ENCODE measurements at places on chromosomes 6 and 20.
A peak's percentile ranks its signal among the peaks of the same experiment; 100 is the strongest.

- no peak for DNase-seq
Observed at GRCh38 chr6:21279619-21280018, 313.9 kb upstream of the SOX4 start.

DNA sequence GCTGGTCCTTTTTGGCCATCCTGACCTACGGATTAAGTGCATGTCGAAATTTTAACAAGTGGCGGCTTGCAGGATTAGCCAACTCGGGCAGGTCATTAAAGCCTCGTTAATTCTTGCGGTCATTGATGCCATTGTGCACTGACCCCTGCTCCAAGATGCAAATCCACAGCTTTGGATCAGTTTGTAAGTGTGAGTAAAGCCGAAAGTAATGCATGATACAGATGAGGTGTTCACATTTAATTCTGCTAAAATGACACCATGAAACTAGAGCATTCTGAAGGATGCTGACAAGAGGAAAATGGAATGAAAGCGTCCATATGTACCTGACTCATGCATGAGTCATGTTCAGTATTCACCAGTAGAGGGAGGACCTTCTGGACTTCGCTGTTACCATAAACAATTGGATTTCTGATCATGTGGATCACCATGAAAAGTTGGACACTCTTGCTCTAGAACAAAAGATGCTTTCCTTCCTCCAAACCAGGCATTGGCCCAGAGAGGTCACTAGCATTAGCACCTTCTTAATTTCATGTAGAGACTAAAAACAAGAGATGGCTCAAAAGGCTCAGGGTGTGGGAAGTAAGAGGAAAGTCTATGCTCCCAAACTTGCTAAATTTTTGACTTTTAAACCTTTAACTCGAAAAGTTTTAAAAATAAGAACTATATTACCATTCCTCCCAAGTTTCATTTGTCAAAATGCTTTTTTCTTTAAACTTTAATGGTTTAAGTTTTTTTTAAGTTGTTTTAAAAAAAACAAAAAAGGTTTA is 48.0 kb downstream of the MUC22 start:
- no peak for DNase-seq

DNA sequence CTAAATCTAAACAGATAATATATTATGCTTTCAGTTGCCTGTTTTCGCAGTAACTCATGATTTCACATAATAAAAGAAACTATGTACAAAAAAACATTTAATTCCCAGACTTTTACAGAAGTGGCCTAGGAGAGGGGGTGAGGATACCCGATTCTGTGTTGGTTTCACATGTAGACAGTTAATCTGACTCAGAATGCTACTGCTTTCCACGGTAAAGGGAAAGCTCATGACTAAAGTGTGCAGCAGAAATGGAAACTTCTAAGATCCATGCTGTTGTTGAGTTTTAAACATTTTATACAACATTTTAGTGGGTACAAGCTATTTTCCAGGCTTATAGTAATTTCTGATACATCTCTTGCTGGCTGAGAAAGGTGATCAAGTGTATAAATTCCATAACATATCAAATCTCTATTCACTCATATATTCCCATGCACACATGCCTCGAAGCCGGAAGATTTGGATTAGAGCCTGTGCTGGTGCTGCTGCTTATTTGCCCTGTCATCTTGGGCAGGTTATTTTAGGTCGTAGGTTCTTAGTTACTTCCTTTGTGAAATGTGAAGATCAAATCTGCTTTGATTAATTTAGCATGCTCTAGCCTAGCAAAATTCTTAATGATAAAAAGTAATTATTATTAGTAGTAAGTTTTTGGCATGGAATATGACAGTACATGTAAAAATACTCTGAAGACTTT is 896.7 kb upstream of the MAP3K7 start:
- DNase-seq = no peak

- no peak for DNase-seq
Observed at GRCh38 chr6:170177772-170178560, 112.9 kb downstream of the DLL1 start.

DNA sequence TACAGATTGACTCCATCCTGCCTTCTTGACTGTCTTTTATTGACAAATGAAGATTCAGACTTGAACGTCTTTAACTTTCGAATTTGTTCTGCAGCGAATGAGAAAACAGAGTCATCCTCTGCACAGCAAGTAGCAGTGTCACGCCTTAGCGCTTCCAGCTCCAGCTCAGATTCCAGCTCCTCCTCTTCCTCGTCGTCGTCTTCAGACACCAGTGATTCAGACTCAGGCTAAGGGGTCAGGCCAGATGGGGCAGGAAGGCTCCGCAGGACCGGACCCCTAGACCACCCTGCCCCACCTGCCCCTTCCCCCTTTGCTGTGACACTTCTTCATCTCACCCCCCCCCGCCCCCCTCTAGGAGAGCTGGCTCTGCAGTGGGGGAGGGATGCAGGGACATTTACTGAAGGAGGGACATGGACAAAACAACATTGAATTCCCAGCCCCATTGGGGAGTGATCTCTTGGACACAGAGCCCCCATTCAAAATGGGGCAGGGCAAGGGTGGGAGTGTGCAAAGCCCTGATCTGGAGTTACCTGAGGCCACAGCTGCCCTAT is 12.2 kb downstream of the BRD2 start:
- DNase-seq = no peak

DNA sequence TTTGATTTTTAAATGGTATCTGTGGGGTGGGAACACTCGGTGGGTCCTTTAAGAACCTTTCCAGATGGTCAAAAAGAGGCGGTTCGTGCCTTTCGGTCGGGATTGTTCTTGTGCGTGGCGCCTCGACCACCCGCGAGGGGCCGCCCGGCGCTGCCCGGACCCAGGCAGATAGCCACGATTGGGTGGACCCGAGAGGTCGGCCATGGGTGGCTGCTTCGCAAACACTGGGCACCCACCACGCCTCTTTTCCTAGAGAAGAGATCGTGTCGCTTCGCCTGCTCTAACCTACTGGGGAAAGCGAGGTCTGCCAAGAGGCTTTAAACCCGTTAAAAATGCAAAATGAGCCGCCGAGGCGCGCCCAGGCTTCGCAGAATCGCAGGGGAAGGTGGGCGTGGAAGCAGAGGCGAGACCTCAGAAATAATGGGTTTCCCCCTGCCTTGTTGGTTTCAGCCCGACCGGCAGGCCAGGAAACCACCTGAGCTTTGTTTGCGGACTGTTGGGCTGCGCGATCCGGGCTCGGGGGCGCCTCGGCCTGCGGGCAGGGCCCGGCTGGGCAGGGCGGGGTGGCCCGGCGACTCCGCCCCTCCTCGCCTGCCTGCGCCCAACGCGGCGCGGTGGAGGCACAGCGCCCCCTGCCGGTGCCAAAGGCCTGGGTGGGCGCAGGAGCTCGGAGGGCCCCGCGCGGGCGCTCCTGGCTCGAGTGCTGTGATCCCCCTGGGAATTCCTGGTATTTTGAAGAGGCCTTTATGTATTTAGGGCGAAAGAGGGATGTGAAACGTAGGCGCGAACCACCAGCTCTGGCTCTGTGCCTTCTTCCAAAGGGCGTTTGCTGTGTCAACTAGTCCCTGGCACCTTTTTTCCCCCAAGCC is 1.6 kb downstream of the MARCKS start:
- DNase-seq = peak; percentile 46

GRCh38 chr20:42340368-42340767 is 722.2 kb upstream of the CHD6 start:
- DNase-seq = no peak

DNA sequence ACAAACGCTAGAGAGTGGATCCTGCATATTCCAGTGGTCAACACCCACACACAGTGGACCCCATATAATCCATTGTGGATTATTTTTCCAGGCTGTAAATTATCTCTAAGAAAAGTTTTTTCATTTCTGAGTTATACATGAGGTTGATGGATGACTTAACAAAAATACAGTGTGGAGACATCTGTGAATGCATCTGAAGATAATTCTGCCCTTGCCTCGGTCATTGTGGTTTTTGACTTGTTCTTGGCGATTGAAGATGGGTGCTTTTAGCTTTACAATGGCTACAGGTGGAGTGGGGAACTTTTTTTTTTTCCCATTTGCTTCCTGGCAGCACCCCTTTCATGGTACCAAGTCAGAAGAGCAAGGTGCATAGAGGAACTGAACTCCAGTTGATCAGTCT is 242.7 kb downstream of the MYLK4 start:
- DNase-seq = no peak

DNA sequence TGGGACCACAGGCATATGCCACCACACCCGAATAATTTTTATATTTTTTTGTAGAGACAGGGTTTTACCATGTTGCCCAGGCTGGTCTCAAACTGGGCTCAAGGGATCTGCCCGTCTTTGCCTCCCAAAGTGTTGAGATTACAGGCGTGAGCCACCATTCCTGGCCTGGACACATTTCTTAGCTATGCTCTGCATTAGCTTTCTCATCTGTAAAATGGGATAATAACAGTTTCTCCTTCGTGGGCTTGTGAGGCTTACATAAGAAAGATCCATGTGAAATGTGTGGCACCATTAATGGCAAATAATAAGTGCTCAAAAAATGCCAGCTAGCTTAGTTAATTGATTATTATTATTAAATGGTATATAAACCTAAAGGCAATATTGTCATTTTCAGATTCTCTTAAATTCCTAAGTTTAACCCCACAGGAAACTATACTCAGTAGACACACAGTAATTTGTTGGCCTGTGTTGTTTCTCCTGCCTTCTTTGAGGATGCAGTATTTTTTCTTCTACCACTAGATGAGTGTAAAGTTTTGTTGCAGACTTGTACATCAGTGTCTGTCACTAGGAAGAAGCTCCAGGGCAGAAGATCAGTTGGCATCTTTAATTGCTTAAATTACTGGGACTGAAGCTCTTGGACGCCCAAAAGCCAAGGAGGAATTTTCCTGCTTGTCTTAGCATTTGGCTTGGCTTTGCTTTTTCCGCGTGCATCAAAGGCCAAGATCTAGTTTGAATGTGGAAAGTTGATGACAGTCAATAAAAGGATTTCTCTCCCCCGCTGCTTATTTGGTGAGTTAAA is 162.3 kb upstream of the ZNF217 start:
- no peak for DNase-seq

Measured in stimulated activated CD8-positive, alpha-beta memory T cell treated with anti-CD3 and anti-CD28 coated beads, Interleukin-7, amount 100 ng/mL, for 1 hour (primary cell).